Fibroblast of villous mesenchyme (primary cell): ENCODE measurements at places on chromosomes 5 and 9.

- DNase-seq, result no peak
These were observed 771.2 kb upstream of the DMAC1 start for GRCh38 chr9:8570776-8571175.

GRCh38 chr5:95901676-95902627 lies 59.7 kb downstream of the ELL2 start:
- DNase-seq, result peak; percentile 63

DNA sequence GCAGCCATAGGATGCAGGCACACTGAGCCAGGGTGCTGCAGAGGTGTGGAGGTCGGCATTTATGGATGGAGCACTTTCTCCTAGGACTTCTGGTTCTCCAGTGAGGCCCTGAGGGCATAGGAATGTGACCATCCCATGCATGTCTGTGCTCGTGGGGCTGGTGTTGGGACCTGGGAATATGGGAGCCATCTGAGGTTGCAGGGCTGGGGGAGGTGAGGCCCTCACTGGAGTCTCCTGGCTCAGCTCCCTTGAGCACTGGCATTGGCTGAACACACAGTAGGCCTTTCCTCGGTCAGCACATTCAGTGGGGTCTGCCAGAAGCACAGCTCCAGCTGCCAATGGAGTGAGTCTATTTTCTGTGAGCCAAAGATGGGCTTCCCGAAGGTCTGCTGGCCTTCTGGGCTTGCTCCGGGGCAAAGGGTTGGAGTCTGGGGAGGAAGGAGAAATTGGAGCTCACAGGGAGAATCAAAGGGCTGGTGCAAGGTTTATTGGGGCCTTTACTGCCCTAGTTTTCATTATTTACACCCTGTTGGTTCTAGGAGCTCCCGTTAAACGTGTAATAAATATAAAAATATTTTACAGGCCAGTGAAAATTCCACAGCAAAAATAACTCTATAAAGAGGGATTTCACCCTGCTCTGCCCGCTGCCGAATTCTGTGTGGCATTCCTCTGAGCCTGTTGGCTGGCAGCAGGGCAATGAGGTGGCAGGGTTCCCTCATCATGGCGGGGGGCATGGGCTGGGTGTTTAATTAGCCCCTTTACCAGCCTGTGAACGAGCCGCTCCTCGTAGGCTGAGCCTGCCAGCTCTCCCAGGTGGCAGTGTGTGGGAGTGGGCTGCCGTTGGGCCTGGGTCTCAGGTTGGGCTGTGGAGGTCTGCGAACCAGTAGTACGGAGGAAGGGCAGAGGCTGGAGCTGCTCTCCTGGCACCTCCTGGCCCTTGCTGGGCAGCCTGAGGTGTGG lies 31.6 kb upstream of the PITX1 start:
- DNase-seq, result peak; percentile 31

- no peak for DNase-seq
These were observed 505.5 kb upstream of the WWC1 start for GRCh38 chr5:167785901-167786300.

DNA sequence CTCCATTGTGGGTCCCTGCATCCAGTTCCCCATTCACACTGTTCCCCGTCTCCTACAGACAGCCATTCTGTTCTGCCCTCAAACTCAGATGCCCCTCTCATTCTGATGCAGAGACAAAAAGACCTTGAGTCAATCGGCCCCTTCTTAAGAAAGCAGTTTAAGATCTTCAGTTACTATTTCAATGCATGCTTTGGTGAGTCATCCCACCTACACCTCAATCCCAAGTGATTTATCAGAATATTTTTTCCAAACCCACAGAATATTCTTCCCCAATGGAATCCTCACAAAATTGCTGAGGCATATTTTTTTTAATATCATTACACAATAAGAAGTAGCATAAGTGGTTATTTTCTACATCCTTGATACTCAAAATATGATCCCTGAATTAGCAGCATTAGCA lies 92.4 kb upstream of the SLC1A1 start:
- no peak for DNase-seq

GRCh38 chr5:122155546-122155945 lies 26.2 kb downstream of the ZNF474 start:
- DNase-seq, result no peak

DNA sequence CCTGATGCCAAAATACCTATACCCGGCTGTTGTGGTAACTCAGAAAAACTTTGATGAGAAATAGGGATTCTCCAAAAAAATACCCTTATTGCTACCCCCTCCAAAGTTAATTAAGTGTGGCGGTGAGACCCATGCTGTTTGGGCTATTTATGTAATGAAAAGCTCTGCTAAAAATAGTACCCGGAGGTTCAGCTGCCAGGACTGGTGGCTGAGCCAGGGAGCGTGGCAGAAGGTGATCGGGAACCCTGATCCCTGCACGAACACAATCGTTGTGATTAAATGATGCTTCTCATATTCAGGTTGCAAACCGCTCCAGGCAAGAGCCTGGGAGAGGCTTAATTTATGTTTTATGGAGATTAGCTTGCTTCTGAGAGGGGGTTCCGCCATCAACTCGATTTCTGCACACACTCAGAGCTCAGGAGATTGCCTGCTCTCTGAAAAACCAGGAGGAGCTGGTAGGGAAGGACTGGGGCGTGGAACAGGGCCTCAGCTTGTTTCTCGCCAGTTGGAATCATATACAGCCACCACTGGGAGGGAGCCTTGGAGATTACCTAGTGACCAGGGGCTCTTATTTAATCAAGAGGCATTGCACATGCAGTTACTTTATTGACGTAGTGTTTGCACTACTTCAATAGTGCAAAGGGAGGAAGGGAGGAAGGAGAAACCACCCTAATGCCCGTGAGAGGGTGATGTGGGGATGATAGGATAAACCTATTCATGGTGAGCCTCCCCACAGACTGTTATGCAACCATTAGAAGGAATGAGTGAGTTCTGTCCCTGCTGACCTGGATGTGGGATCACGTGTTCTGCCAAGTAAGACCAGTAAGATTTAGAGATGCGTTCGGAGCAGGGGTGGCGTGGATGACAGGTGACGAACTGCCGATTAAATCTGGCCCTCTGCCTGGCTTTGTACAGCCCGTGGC lies 23.4 kb downstream of the HRH2 start:
- DNase-seq, result no peak

- peak; percentile 50 for DNase-seq
These were observed 4.5 kb downstream of the CEMIP2 start for GRCh38 chr9:71763832-71764231.

DNA sequence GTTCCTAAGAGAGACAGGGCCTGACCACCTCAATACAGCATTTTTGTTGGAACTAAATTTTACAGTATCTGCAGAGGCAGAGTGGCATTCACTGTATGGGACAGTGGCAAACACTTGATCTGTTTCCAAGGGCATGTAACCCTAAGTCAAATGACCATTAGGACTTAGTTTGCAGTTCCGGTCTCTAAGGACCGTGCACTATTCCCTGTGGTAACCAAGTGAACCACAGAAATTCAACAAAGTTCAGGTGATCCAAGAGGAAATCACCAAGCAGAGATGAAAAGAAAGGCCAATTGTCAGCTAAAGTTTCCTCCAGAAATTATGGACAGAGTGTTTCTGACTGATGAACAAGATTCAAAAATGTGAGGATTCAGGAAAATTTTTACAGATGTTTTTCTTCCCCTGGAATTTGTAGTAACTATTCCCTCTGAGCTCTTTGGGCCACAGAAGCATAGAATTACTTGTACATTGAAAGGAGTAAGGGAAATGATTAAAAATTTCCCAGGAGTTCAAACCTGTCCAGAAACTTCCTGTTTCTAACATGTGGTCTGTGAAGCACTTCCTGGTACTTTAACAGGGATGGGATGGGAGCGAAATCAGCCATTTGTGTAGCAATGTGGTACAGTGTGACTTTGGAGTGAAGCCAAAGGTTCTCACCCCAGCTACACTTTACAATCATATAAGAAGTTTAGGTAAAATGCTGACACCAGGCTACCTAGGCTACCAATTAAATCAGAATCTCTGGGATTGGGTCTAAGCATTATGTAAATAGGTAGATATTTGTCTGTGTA lies 266.1 kb upstream of the MAP3K1 start:
- DNase-seq, result no peak

- DNase-seq, result no peak
These were observed 13.1 kb downstream of the DAP start for GRCh38 chr5:10747678-10748622.

- no peak for DNase-seq
These were observed 25.9 kb downstream of the BRINP1 start for GRCh38 chr9:119343059-119343990.

DNA sequence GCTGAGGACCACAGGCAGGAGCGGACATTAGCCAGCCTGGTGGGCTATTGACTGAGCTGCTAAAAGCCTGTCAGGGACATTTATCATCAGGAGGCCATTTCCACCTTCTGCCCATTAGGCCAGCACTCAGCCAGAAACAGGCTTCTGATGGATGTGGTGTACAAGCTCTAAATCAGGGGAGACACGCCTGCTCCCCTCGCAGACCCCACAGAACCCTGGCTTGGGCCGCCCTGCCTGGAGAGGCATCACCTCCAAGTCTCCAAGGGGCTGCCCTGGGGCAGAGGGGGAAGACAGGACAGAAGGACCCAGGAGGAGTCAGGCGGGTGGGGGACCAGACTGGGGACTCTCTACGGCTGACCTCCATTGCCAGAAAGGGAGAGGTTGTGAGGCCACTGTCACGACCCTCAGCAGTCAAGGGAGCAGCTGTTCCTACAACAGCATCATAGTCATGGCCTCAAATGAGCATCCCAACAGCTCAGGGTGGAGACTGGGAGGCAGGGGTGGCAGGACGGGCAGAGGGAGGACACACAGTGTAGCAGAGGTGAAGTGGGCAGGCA lies 24.0 kb upstream of the TRIM14 start:
- no peak for DNase-seq

DNA sequence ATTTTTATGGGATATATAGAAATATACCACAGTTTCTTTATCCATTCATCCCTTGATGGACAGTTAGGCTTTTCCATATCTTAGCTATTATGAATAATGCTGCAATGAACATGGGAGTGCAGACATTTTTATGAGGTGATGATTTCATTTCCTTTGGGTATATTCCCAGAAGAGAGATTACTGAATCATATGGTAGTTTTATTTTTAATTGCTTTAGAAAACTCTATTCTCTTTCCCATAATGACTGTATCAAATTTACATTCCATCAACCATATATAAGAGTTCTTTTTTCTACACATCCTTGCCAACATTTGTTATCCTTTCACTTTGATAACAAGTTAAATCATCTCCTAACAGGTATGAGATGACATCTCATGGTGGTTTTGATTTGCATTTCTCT lies 821.6 kb downstream of the TLE1 start:
- peak; percentile 45 for DNase-seq

GRCh38 chr5:140246378-140247122 lies 56.4 kb downstream of the PFDN1 start:
- DNase-seq, result peak; percentile 85
